ENCODE measurements at places on chromosomes 3 and 15.

DNA sequence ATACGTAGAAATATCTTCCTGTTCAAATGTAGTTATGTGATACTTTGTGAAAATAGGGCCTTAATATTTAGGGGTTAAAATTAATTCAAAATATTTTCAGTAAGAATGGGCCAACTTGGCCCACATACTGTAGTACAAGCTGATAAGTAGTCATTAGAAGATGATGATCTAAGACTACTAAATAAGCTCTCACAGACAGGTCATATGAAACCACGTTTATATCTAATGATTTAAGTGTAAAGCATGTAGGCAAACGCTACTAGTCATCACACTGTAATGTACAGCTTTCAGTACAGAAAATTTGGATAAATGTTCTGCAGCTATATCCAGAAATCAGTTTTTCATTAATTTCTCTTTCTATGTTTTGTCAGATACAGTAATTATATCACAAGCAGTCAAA is 228.6 kb downstream of the UBE2E2 start:
- no peak for DNase-seq

- DNase-seq: no peak
These were observed 33.3 kb upstream of the GABRB3 start for GRCh38 chr15:26806151-26806550.

GRCh38 chr3:154758109-154758868 is 321.8 kb upstream of the MME start:
- DNase-seq: peak; percentile 69

DNA sequence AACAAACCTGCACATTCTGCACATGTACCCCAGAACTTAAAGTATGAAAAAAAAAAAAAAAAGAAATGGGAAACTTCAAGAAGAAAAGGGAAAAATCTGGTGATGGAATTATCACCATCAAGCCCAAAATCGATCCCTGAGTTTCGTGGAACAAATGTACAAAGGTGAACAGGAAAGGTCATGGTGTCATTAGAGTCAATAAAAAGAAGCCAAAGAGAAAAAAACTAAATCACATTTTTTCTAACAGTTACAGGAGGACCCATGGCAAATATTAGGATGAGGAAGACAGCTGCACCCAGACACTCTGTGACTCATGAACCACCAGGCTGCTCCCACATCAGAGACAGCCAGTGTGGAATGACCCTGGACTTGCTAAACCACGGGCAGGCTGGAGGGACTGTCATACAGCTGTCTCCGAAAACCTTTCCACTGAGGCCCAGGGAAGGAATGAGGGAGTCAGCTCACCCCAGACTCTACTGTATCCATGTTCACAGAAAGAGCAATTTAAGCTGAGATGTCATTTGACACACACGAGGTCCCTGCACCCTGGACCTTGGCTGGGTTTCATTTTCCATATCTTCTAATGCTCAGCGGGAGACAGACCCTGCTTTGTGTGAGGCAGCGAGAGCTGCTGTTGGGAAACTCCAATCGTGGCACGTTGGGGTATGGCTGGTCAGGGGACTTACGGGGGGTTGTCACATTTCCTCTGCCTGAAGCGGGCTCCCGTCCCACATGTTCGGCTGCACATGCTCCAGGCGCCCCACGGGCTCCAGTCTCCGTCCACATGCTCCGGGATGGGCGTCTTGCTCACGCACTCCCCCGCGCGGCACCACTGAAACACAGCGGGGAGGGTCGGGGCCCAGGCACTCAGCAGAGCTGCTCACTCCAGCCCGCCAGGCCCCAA is 210.2 kb downstream of the ADAMTS17 start:
- no peak for DNase-seq

DNA sequence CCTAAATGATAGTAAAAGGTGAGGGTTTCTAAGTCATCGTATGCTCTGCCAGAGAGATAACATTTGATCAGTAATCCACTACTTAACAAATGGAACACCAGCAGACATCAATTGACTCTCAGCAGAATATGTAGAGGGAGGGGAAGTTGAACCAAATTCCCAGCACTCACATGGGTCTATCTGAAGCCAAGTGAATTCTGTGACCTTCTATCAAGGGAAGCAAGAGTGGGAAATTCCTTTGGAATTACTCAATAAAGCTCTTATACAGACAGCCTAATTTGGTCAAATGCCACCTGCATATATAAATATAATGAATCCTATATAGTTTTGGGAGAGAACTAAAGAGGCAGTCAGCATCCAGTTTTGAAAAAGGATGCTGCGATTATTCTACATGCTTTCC is 15.8 kb upstream of the KCNMB2 start:
- DNase-seq: no peak

DNA sequence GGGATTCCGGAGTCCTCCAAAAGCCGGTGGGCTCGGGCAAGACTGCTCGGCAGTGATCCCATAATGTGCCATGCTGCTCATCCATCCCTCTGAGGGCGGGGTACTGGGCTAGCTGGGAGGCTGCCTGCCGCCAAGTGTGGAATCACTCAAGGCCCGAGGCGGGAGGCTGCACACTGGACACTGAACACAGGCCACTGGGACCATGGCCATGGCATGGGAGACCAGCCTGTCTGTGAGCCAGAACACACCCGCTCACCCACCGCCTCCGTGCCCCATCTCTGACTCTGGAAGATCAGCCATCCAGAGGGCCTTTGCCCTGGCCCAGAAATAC is 1.4 kb downstream of the C3orf22 start:
- no peak for DNase-seq

DNA sequence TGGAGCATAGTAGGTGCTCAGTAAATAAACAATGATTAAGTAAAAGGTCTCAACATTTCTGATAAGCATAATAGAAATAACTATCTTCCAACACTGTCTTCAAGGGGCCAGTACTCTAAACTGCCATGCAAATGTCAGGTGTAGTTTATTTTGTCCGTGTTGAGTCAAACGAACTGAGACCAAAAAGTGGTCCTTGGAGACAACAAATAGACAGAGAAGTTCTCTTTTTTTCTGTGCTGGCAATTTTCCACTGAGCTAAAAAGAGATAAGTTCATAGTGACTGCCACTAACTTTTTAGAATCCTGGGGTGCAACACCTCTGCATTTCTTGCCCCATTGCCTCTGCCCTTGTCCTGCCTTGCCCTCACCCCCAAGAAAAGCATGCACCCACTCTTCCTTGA is 14.7 kb upstream of the MBNL1 start:
- no peak for DNase-seq

DNA sequence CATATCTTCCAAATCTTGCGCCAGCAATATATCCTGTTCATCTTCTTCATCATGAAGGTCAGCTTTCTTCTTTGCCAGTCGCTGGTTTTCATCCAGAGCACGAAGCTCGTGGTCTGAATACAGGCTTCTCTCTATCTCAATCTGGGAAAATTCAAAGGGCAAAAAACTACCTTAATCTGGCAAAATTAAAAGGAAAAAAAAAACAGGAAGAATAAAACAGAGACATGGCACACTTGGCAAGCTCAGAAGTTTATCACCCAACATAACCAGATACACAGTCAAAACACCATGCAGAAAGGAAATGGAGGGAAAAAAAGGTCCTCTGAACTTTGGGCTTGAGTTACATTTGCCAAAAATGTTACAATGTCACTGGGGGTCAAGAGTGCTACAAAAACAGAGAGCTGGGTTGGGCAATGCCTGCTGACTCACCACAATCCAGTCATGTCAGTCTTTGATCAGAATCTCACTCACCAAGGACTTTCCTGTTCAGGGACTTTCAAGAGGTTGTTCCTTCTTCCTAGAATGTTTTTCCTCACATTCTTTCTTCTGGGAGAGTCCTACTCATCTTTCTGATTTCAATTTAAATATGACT is 1.5 kb downstream of the MRPL46 start:
- DNase-seq: no peak

DNA sequence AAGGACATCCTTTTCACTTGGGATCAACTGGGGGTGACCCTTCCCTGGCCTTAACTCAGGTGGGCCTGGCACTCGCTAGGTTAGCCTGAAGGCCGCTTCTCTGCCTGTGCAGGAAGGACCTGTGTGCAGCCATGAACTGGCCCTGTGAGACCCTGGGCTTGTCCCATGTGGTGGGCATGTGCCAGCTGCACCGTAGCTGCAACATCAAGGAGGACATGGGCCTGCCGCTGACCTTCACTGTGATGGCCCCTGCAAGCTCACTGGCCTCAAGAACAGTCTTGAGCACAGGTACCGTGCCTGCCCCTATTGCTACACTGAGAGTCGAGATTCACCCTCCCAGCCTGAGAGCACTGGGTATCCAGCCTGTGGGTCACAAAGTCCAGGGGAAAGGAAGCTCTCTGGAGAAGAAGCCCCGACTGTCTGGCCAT is 43.0 kb downstream of the SAXO2 start:
- no peak for DNase-seq

DNA sequence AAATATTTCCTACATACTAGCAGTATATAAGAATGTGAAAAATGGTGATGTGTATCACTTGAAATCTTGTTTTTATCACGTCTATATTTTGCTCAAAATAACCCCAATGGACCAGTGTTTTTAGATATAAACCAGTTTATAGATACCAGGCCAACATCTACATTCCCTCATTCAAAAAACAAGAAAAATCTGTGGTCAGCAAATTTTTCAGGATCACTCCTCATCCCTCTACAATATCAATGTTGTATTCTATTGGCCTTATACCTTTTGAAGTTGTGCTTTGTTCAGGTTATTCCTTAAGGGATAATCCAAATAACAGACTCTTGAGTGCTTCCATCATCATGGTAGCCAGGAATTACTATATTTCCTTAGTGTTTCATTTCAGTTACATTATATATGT is 332.9 kb upstream of the ARRDC4 start:
- DNase-seq: no peak

GRCh38 chr15:85587707-85588411 is 206.9 kb downstream of the KLHL25 start:
- no peak for DNase-seq

- no peak for DNase-seq
These were observed 518 bp downstream of the QARS1 start for GRCh38 chr3:49104052-49104426.

- peak; percentile 39 for DNase-seq
These were observed 51.1 kb upstream of the ARRDC4 start for GRCh38 chr15:97909291-97909891.

DNA sequence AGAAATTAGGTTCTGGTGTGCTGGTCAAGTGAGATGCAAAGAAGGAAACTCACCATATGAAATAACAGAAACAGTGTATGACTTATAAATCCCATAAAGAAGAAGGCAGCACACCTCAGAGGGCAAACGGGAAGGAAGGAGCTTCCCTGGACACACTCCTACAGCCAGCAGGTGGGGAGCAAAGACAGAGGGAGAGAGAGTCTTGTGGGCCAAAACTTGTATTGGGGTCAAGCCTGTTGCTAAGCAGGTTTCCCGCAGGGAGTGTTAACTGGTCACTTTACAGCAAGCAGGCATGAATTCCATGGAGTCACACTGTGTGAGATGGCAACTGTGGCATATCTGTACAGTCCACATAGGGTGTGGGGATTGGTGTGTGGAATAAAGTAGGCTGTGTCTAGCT is 222.9 kb upstream of the NDN start:
- no peak for DNase-seq

GRCh38 chr3:164417955-164418354 is 660.3 kb downstream of the SI start:
- no peak for DNase-seq

GRCh38 chr15:55778932-55779331 is 36.0 kb upstream of the PRTG start:
- no peak for DNase-seq

DNA sequence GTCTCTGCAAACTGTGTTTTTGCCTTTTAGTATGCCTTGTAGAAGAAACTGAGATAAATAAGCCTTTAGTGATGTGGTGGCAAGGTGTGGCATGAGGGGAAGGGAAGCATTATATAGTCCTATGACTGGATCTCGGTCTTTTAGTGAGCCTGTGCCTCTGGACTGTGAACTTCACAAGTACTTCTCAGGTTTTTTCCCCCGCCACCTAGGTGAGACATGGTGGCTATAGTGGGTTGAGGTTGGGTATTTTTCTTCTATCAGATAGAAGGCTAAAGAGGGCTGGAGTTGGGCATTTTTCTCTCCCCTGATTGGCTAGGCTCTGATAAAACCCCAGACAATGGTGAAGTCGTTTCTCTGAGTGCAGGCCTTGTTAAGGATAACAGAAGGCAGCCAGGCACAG is 38.7 kb upstream of the ZFAND6 start:
- DNase-seq: no peak

DNA sequence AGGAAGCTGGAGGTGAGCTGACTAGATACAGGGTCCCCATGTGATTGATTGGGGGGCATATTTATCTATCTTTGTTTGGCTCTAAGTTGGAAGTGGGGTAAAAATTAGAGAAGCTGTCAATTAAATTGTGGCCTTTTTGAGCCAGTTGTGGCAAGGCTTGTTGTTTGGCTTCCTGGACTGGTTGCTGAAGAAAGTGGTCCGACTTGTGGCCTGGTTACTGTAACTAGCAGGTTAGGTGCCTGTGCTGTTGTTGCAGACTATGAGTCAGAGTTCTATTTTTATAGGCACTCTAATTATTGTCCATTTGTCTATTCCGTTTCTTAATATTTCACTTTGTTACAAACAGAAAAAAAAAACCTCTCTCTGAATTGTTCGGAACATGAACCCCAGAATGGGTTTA is 129.1 kb upstream of the CNTN6 start:
- no peak for DNase-seq

GRCh38 chr3:150913133-150913922 is 8.1 kb upstream of the MINDY4B start:
- no peak for DNase-seq

Data from hippocampal formation (tissue), 2 donors.